ENCODE measurements at places on chromosomes 5 and 9. TPM values are rescaled to one million over a fixed set of nuclear protein-coding genes. Genes with fewer than 3 reads are reported as not detected.

DNA sequence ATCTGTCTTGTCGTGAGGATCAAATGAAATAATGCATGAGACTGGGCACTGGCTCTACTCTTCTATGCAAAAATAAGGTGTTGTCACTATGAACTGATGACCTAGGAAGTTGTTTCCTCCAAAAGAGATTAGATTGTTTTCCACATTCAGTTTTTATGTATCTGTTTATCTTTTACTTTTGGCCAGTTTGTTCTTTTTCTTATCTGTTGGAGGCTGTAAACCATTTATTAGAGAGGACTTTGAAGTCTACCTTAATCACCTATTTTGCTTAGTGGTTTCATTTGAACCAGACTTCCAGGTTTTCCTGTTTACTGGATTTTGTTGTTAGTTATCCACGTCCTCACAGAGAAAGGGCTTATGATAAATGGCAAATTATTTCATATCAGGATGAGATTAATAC lies 21.5 kb upstream of the GDA start:
- no peak for DNase-seq

GRCh38 chr5:16502866-16503265 lies 37.3 kb upstream of the ZNF622 start:
- no peak for DNase-seq

GRCh38 chr9:119091074-119091473 lies 278.2 kb downstream of the BRINP1 start:
- no peak for DNase-seq

GRCh38 chr9:129069862-129070641 lies 10.9 kb upstream of the DOLPP1 start:
- no peak for DNase-seq

DNA sequence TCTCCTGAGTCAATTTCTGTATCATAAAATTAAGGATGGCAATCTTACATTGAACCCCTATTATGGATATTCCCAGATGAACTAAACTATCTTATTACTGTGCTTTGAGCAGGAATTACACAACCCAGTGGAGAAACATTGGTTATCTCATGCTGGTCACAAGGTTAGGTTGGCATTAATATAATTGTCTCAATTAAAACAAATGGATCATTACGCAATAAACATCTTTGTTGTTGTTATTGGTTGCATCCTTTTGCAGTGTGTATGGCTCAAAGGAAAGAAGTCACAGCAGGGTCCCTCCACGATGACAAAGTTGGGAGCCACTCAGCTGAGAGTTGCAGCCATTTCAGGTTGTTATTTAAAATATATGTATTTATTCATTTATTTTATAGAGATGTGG lies 297.0 kb upstream of the KLF4 start:
- no peak for DNase-seq

DNA sequence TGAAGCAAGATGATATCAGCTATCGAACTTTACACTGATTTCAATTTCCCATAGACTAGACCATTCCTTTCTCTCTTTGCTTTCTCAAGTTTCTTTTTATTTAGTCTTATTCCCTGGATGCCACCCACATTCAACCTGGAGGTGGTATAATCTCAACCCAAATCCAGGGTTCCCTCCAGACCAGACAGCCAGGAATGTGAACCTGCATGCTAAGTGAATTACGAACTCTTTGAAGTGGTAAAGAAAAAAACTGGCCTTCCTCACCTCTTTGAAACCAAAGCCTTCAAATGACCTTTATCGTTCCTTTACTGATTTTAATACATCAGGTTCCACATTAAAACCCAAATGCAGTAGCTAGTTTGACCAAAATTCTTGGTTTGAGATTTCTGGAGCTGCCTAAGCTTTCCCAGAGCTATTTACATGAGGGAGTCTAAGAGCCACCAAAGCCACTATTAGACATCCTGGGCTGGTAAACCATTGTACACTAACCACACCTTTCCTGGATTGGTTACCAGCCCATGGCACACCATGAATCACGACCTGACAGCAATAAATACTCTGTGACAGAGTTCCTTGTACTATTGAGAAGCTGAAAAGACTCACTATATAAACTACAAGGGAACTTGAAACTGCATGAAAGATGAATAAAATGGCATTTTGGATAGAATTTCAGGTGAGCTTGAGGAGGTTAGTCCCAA lies 323.7 kb downstream of the ADAMTS6 start:
- DNase-seq = no peak

DNA sequence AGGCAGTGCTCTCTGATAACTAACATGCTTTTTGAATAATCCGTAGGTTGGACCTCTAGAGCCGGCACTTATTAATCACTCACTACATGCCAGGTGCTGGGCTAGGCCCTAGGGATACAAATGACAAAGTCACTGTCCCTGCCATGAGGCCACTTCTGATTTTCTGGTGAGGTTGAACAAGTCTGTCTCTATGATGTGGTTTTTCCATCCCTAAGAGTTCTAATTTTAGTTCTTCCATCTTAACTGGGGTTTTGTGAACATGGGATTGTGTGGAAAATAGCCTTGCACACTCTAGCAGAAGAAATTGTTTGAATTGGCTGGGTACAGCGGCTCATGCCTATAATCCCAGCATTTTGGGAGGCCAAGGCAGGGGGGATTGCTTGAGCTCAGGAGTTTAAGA lies 64.6 kb downstream of the IL31RA start:
- DNase-seq = no peak

- no peak for DNase-seq
Measured at GRCh38 chr5:10699987-10700386, 61.0 kb downstream of the DAP start.

GRCh38 chr9:36665387-36665786 lies 92.7 kb downstream of the MELK start:
- no peak for DNase-seq

GRCh38 chr5:95822043-95822541 lies 434 bp downstream of the GLRX start:
- peak; percentile 61 for DNase-seq

DNA sequence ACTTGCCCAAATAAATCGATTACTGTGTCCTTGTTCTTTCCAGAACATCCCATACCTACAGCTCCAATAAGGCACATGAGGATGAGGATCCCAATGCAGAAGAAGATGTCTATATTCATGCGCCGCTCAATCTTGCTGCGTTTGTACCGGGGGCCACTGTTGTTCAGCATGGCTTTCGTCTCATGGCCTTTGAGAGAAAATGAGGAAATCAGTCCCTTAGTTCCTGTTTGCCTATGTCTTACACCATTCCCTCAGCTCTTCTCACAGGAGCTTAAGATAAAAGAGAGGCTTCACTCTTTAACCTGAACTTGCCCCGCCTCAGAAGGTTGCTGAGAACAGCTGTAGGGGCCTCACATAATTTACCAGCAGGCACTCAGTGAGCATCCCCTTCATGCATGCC lies 211.6 kb downstream of the ATP10B start:
- DNase-seq = no peak

- no peak for DNase-seq
Measured at GRCh38 chr9:118665226-118665919, 703.9 kb downstream of the BRINP1 start.

GRCh38 chr9:88604836-88605511 lies 70.0 kb downstream of the NXNL2 start:
- no peak for DNase-seq

- DNase-seq = no peak
Measured at GRCh38 chr5:71744009-71744790, 25.1 kb downstream of the CARTPT start.

GRCh38 chr5:35926389-35927051 lies 11.9 kb downstream of the CAPSL start:
- peak; percentile 83 for DNase-seq

DNA sequence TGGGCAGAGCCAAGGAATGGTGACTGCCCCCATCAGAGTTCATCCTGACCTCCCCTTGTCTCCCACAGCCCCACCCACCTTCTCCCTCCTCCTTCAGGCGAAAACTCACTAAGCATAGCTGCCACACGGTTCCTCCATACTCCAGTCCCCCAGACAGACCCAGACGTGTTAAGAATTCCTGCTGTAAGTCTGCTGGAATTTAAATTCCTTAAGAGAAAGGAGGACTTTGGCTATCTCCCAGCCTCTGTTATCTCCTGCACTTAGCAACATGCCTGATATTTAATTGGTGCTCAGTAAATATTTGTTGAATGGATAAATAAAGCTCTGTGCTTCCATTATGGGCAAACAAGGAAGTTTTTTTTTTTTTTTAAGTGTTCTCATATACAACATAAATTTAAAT lies 213.7 kb downstream of the RFK start:
- no peak for DNase-seq

DNA sequence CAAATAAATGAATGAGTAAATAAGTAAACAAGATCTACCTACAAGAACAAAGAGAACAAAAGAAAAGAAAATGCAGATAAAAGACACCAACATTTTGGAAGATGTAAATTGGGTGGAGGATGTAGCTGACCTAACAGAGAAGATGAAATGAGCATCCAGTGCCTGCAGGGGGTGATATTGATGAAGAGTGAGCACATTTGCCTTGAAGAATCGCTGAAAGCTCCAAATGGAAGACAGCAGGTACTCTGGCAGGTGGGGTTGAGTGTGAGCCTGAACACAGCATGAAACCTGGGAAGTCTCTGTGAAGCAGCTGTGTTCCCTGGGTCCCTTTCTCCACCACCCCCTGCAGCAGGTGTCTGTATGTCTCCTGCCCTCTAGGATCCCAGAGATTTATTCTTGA lies 125.6 kb downstream of the NXNL2 start:
- peak; percentile 32 for DNase-seq

CCL27 gene
- total RNA-seq = not detected

ENTPD2 gene
- total RNA-seq = not detected

MARVELD2 gene
- 0.45 TPM for total RNA-seq
